ENCODE measurements at places on chromosomes 12 and 14. TPM values are rescaled to one million over a fixed set of nuclear protein-coding genes. Genes with fewer than 3 reads are reported as not detected.
A peak's percentile ranks its signal among the peaks of the same experiment; 100 is the strongest.

DNA sequence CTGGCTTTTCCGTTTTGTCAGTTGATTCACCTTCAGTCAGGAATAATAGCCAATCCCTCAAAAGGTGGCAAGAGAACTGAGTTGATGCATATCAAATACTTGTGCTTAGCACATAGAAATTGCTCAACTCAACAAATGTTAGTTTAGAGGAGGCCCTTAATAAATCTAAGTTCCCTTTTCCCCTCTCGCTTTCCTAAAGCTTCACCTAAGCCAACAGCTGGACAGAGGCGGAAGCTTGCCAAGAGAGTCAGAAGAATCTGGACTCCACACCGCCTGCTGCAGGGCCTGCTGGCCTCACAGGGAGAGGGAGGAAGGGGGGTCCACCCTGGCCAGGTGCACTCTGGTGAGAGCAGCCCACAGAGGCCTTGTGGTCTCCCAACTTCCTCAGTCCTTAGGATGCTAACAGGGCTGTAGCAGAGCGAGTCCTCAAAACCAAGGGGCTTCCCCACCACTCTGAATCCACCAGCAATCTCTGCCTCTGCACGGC is 213.1 kb downstream of the CHST11 start:
- no peak overlapping the region for H3K4me3 ChIP-seq
- DNase-seq, result no peak
- no peaks in the 10 kb centered on the region for H3K27me3 ChIP-seq
- peak overlapping the region; percentile 53 for H3K27ac ChIP-seq
- H3K36me3 ChIP-seq, result no peaks in the 10 kb centered on the region

GRCh38 chr12:33253178-33253577 is 186.4 kb downstream of the SYT10 start:
- H3K4me3 ChIP-seq, result no peak overlapping the region
- no peak overlapping the region for H3K27ac ChIP-seq
- no peaks in the 10 kb centered on the region for H3K4me1 ChIP-seq
- no peak for DNase-seq

GRCh38 chr14:60975551-60975950 is 5.3 kb downstream of the TRMT5 start:
- H3K4me3 ChIP-seq, result no peak overlapping the region
- H3K27me3 ChIP-seq, result no peaks in the 10 kb centered on the region
- H3K27ac ChIP-seq, result no peak overlapping the region
- DNase-seq, result no peak

DNA sequence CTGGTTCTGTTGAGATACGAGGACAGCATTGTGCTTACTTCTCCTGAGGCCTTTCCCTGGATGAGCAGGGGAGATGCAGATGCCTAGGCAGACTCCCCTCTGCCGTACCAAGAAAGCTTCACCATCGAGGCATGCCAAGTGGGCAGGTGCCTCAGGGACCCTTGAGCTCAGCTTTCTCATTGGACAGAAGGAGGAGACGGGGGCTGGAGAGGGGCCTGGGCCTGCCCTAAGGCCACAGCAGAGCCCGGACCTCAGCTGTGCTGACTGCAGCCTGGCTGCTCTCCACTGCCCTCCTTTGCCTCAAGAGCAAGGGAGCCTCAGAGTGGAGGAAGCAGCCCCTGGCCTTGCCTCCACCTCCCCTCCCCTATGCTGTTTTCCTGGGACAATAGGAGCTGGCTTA is 23.4 kb downstream of the SERPINA1 start:
- H3K27ac ChIP-seq, result no peak overlapping the region
- no peaks in the 10 kb centered on the region for H3K36me3 ChIP-seq
- no peak overlapping the region for H3K4me3 ChIP-seq
- no peak for DNase-seq

The TSHR gene
- not detected for total RNA-seq
